ENCODE measurements at places on chromosomes 13 and 19. TPM values are rescaled to one million over a fixed set of nuclear protein-coding genes. Genes with fewer than 3 reads are reported as not detected.

DNA sequence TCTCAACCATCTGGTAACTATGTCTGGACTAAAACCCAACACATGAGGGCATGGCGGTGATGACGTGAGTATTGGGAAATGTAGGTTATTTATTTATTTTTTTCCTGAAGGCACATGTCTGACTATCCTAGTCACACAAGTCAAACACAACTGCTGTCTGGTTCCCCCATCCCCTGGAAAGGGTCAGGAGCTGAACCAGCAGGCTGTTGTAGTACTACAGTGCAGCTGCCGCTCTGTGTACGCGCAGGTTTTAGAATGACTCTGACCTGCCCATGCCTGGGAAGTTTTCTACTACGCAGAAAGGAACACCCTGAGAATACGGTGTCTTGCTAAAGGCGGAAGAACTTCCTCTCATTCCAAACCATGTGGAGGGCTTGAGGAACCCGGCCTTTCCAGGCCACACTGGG is 1.2 kb downstream of the SLC7A1 start:
- DNase-seq, result peak; percentile 79

DNMT1 gene
- 199 TPM for total RNA-seq

CEACAM3 gene
- not detected for total RNA-seq

GRCh38 chr13:102400675-102401145 is 1.1 kb downstream of the FGF14 start:
- no peak for DNase-seq

JUNB gene
- 92.5 TPM for total RNA-seq

GRCh38 chr13:46016216-46016615 is 36.3 kb downstream of the ZC3H13 start:
- no peak for DNase-seq

DNA sequence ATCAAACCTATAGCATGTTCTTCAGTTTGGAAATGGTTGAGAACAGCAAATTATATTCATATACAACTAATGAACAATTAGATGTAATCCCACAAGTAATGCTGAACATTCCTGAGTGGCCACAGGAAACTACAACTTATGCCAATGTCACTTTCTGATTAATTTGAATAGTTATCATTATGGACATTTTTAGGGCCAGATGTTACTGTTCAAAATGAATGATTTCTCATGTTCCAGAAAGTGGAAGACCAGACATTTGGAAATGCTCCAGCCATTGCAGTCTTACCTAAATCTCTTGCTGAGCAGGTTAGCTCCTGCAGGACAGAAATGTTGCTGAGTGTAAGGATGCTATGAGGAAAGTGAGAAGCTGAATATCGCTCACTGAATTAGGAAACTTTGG is 819.8 kb downstream of the PCDH9 start:
- no peak for DNase-seq

DNA sequence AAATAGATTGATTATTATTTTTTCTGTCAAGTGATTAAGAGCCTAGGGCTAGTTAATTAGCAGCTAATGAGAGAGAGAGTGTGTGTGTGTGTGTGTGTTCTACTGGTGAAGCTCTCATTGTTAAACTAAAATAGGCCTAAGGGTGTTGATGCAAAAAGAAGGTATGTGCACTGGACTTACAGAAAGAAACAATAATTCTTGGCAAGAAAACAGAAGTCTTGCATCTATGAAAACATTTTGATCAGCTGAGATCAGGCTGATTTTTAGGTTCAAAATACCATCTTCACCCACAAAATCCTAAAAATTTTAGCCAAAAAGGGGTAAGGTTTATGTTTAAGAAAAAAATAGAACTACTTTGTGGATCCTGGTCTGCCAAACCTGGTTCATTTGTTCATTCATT is 106.5 kb downstream of the POSTN start:
- DNase-seq, result no peak

IL4I1 gene
- 12.5 TPM for total RNA-seq

DNA sequence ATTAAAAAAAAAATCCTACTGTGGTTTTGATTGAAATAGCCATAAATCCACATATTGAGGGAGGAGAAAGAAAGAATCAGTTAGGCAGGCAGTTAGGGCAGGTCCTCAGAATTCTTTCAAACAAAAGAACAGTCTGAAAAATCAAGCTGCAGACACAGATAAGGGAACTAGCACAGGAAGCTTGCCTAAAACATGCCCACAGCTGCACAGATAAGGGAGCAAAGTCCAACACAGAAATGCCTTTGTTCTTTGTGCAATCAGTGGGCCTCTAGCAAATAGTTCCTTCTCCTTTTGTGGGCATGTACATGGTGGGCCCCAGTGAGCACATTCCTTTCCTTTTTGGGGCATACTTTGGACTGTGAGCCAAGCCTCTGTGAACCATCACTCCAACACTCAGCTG is 42.7 kb downstream of the UTP14C start:
- DNase-seq, result no peak

DNA sequence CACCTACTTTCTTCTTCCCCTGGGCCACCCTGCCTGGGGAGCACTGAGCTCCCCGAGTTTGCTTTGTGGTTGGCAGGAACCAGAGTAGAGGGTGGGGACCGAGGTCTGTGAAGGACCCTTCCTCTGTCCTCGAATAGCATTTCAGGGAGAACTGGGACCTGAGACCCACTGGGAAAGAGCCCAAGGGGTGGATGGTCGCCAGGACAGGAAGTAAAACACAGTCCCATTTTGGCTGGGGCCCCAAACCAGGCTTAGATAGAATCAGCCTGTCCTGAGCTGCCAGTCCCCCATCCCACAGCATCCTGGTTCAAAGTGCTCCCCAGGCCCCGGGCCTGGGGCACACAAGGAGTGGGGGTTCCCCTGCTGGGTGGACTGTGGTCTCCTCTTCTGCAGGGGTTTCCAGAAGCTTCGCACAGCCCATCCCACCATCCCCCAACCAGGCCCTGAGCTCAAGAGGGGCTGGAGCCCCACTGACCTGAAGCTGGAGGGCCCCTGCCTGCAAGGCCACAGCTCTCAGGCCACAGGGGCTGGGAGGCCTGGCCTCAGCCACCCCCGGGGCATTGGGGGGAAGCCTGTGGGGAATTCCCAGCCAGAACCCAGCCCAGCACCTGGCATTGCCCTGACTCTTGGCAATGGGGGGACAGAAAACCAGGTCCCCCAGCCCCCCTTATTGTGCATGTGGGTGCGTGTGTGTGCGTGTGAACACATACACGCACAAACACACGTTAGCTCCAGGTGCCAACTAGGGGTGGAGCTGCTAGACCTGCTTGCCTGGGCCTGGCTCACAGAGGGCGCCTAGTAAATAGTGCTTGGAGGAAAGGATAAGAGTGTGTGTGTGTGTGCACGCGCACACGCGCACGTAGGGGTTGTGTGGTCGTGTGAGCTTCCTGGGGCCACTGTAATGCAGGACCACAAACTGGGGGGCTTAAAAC is 995 bp upstream of the MKNK2 start:
- peak; percentile 45 for DNase-seq

DNA sequence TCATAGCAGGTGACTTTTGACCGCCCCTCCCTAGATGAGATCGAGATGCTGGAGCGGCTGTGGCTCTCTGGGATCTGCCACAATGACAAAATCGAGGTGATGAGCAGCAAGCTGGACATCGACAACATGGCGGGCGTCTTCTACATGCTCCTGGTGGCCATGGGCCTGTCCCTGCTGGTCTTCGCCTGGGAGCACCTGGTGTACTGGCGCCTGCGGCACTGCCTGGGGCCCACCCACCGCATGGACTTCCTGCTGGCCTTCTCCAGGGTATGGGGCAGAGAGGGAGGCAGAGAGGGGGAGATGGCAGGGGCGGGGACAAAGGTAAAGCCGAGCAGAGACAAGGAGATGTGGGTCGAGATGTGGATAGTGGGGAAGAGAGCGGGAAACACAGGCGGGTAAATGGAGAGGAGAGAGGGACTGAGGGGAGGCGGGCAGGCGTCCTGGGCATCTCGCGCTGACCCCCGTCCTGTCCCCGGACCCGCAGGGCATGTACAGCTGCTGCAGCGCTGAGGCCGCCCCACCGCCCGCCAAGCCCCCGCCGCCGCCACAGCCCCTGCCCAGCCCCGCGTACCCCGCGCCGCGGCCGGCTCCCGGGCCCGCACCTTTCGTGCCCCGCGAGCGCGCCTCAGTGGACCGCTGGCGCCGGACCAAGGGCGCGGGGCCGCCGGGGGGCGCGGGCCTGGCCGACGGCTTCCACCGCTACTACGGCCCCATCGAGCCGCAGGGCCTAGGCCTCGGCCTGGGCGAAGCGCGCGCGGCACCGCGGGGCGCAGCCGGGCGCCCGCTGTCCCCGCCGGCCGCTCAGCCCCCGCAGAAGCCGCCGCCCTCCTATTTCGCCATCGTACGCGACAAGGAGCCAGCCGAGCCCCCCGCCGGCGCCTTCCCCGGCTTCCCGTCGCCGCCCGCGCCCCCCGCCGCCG is 3.4 kb upstream of the GRWD1 start:
- no peak for DNase-seq

DNA sequence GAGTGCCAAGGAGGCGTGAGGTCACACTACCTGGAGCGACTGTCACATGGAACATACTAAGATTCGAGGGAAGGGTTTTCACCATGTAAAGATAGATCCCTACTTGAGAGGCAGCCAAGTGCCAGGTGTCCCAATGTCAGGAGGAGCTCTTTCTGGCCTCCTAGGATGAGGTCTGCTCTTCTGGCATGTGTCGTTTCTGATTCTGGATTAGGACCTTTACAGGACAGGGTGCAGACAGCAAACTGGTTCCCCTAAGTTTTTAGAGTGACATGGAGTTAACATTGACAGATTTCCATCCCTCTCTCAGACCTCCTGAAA is 75.3 kb downstream of the ZNF536 start:
- no peak for DNase-seq

DNA sequence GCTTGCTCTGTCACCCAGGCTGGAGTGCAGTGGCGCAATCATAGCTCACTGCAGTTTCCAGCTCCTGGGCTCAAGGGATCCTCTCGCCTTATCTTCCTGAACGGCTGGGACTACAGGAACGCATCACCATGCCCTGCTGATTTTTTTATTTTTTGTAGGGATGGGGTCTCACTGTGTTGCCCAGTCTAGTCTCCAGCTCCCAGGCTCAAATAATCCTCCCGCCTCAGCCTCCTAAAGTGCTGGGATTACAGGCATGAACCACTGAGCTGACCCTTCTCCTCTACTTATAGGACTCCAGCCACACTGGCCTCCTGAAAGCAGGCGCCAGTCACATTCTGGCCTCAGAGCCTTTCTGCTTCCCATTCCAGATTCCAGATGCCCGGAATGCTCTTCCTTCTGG is 10.5 kb downstream of the DACT3 start:
- no peak for DNase-seq

- peak; percentile 87 for DNase-seq
Observed at GRCh38 chr19:16702123-16702522, 17.5 kb upstream of the NWD1 start.

GRCh38 chr13:113446488-113446854 is 6.8 kb downstream of the ADPRHL1 start:
- DNase-seq, result no peak

GRCh38 chr13:114225610-114226009 is 9.1 kb upstream of the CDC16 start:
- no peak for DNase-seq

DNA sequence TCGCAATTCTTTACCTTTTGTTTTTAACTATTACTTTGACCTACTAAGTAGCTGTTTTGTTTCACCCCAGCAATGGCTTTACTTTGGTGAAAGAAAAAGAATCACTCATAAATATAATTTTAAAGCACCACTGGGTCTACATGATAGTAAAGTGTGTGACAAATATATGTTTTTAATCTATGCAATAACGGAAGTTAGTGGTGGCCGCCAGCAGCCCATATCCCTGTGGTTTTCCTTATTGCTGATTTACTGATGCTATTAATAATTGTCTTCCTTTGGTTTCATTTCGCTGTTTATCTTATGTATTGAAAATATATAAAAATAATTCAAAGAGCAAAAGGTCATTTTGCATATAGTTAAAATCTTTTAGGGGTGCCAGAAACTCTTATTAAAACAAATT is 491.3 kb downstream of the DIAPH3 start:
- DNase-seq, result no peak

GRCh38 chr13:74158571-74159352 is 24.6 kb upstream of the KLF12 start:
- DNase-seq, result no peak

- DNase-seq, result no peak
Observed at GRCh38 chr13:33531484-33531883, 245.9 kb upstream of the STARD13 start.

GRCh38 chr13:25252225-25252624 is 35.1 kb downstream of the MTMR6 start:
- no peak for DNase-seq

DNA sequence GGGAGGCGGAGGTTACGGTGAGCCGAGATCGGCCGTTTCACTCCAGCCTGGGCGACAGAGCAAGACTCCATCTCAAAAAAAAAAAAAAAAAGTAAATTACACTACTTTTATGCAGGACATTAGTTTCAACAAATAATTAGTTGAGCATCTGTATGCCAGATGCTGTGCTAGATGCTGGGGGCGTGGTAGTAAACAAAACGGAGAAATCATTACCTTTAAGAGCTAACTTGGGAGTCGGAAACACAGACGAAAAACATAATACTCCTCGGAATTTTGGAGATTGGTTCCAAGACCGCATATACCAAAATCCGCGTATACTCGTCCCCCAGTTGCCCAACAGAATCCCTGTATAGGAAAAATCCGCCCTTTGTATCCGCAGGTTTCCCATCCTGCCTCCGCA is 1.3 kb upstream of the DUS3L start:
- no peak for DNase-seq

DNA sequence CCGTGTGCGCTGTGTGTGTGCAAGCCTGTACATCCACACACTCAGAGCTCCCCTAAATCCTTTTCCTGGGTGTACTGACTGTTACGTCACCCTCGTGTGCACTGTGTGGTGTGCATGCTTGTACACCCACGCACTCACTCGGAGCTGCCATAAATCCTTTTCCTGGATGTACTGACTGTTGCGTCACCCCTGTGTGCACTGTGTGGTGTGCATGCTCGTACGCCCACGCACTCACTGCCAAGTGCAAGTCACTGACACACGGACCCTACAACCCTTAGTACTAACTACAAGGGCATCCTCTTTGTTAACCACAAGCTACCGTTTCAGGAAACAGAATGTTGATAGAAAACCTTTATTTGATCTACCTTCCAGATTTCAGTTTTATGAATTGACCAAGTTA is 983.4 kb downstream of the EFNB2 start:
- DNase-seq, result no peak

DNA sequence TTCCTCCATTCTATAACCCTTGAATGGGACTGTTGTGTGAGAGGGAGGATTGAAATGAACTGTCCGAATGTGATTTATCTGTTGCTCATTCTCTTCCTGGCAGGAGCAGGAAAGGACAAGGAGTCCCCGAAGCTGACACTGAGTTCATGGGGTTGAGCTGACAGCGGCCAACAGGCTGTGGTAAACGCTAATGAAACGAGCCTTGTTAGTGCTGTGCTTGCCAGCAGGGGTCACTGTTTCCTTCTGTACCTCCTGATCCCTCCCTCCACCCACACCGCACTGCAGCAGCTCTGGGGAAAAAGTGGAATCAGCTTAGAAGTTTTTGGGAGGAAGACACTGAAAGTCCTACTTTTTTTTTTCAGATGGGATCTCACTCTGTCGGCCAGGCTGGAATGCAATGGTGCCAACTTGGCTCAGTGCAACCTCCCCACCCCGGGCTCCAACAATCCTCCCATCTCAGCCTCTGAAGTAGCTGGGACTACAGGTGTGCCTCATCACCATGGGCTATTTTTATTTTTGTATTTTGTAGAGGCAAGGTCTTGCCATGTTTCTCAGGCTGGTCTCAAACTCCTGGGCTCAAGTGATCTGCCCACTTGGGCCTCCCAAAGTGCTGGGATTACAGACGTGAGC is 6.7 kb upstream of the ZNF761 start:
- no peak for DNase-seq
